ENCODE measurements at places on chromosomes 4 and X.

DNA sequence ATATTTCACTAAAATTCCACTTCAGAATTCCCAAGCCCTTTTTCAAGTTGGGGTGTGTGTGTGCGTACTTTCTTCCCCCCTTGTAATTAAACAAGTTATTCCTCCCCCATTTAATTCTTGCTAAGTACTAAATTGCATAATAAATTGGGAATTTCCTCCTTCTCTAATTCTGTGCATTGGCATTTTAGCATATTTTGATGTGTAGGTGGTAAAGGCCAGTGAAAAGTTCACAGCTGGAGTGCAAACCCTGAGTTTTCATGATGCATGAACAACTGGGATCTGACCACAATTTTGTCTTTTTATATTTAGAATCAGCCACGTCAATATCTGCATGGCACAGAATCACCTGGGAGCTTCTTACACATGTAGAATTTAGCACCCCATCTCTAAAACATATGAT, 18.5 kb downstream of the ANXA3 start:
- no peak for DNase-seq

DNA sequence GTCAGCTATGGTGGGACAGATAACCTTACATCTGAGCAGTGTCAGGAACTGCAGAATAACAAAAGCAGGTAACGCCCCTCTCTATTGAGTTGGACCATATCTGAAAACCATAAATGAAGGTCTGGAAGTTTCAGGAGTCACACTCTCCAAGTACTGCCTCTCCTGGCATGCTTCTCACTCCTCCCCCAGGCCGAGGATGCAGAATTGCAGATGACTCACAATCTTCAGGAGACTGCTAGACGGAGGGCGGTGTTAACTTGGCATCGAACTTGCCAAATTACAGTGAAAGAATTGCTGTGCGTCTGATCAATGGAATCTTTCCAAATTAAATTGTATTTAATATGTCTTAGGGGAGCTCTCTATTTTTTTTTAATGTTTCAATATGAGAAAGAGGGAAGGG, 67.1 kb upstream of the TRIM2 start:
- no peak for DNase-seq

GRCh38 chr4:185534511-185534865, 819 bp downstream of the PDLIM3 start:
- DNase-seq: no peak

GRCh38 chr4:153593161-153593560, 90.9 kb upstream of the TLR2 start:
- DNase-seq: no peak

DNA sequence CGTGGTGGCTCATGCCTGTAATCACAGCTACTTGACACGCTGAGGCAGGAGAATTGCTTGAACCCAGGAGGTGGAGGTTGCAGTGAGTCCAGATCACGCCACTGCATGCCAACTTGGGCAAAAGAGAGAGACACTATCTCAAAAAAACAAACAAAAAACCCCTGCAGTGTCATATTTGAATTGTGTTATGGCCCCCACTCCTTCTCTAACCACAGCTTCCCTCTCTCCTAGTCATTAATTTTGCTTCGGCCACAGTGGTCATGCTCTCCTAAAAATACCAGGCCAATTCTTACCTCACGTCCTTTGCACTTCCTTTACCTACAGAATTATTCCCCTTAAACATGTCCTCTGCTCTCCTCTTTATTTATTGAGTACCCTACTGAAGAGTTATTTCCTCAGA, 206.1 kb downstream of the PPP3CA start:
- DNase-seq: no peak

GRCh38 chr4:80386281-80386886, 50.9 kb downstream of the CFAP299 start:
- no peak for DNase-seq

DNA sequence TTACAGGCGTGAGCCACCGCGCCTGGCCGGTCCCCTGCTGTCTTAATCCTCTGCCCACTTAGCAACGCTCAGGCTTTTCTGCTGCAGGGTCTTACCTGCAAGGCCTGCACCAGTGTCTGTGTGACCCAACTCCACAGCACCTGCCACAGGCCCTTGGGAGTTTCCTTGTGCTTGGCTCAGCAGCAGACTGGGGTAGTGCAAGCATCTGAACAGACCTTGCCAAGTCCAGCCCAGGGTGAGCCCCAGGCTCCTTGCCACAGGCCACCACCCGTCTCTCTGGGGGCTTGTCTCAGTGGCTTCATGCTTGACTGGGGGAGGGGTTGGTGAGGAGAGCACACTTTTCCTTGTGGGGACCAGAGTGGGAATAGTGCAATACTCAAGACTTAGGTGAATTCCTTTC, 87.0 kb downstream of the FAM193A start:
- DNase-seq: no peak

DNA sequence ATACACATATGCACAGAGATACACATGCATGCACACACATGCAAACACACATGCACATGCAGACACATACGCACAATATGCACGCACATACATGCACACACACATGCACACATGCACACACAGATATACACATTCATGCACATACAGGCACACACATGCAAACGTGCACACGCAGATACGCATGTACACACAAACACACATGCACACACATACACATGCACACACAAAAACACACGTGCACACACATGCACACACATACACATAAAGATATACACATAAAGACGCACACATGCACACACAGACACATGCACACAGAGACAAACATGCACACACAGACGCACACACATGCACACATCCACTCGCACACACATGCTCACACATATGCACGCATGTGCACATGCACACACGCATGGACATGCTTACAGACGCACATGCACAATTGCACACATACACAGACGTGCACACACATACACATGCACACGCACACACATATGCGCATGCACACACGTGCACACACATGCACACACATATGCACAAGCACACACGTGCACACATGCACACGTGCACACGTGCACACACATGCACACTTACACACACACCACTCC, 145.2 kb downstream of the ADRA2C start:
- no peak for DNase-seq

- DNase-seq: no peak
Observed at GRCh38 chr4:74085669-74086068, 13.3 kb downstream of the CXCL2 start.

GRCh38 chrX:119069128-119069527, 3.7 kb upstream of the CT47C1 start:
- DNase-seq: no peak

- DNase-seq: no peak
Observed at GRCh38 chr4:82084747-82085146, 289.0 kb downstream of the HNRNPD start.

- no peak for DNase-seq
Observed at GRCh38 chr4:145418739-145419138, 62.9 kb upstream of the SMAD1 start.

GRCh38 chr4:47838445-47838844, 578 bp upstream of the CORIN start:
- no peak for DNase-seq

DNA sequence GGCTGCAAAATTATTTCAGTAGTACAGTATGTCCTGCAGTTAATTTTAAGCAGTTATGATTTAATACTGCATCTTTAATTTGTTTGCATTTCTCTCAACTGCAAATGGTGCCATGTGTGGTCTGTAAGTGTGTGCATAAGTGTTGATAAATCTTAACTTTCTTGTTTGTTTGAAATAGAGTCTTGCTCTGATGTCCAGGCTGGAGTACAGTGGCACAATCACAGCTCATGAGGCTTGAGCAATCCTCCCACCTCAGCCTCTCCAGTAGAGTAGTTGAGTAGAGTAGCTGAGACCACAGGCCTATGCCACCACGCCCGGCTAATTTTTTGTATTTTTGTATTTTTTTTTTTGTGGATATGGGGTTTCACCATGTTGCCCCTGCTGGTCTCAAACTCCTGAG, 322.5 kb upstream of the NR3C2 start:
- no peak for DNase-seq

DNA sequence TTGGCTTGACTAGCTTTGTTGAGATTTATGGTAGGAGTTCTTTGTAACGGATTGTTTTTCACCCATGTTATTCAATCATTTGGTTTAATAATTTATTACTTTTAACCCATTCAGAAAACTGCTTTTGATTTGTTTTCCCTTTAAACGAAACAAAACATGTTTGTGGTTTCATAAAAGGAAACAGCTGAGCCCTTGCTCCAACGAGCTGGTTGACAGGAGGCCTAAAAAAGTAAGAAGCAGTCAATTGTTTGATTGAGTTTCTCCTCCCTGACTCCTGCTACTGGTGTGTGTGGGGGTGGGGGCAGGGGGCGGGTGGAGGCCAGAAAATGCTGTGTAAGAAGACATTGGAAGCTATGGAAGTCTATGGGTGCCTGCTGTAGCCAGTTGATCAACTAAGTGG, 102.8 kb downstream of the CHRDL1 start:
- no peak for DNase-seq

- DNase-seq: no peak
Observed at GRCh38 chr4:187069398-187069797, 345.7 kb upstream of the FAT1 start.
